ENCODE measurements at places on chromosomes 2 and 18. TPM values are rescaled to one million over a fixed set of nuclear protein-coding genes. Genes with fewer than 3 reads are reported as not detected.
A peak's percentile ranks its signal among the peaks of the same experiment; 100 is the strongest.

DNA sequence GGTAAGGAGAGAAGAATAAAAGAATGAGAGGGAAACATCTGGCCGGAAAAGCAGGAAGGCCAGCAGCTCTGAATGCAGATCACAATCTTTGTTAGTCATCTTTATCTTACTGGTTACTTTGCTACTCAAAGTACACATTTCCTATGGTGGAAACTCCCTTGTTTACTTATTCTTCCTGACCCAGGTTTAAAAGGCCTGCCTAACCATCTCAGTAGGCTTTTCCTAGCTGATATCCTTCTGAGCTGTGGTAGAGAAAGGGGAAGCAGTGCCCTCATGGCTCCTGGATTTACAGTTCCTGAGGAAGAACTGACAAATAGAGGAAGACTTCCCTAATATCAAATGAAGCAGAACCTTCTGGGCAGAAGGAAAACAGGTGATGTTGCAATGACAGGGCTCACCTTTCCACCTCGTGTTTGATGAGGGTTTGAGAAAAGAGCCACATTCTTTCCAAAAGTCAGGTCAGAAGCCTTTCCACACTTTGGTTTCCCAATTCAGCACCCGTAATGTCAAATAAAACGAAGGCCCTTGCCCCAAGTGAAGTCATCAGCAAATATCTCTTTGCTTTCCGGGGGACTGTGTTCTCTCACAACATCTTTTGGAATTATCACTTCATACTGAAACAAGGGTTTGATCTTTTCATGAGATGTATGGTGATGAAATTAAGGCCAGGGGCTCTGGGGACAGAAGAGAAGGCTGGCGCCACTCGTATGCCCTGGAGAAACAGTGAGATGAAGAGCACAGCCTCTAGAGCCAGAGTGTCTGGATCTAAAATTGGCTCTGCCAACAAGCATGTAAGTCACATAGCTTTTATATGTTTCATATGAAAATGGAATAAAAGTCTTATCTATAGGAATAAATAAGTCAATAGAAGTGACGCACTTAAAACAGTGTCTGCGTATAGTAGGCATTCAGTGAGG lies 26.7 kb upstream of the APOB start:
- DNase-seq, result peak; percentile 5

DNA sequence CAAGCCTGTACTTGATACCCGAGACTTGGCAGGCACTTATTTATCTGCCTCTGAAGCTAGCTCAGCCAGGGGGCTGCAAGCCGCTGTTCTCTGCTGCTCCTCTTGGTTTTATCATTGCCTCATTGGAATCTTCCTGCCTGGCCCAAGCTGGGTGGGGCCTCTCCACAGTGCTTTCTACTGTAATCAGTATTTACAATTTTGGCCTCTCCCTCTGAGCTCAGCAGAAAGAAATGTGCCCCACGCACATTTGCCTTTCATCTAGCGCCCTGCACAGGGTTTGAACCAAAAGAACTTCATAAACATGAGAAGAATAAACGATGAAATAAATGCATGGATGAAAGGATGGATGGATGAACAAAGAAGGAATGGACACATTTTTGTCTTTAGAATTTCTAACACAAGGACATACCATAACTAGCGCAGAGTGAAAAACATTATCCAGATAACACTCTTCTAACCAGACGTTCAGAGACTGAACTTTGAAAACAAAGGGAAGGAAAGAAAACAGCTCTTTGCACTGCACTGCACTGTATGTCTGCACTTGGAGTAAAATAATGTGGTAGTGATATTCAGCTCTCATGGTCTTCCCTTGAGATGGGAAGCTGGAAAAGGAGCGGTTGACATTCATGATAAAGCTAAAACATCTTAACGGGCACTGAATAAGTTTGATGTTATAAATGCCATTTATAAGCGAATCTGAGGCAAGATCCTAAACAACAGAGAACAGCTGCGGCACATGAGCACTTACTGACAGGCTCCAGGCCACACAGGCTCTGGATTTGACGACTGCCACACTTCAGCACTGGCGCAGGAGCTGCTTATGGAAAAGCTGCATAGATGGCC lies 86.8 kb upstream of the SP3 start:
- DNase-seq, result peak; percentile 91

DNA sequence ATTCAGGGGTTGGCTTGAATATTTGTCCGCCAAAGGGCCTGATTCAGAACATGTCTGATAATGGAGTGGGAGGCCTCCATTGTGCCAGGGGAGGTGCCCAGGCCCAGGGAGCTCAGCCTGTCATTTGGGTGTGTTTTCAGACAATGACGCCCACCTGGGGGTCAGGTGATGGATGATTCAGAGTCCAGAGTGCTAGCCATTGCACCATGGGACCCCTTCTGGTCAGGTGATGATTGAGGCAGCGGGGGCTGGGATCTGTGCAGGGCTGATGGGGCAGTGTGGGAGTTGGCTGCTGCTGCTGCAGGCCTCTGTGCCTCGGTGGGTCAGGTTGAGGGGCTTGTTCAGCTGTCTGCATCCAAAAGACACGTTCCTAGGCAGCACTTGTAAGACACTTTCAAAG lies 8.3 kb upstream of the ARHGEF4 start:
- DNase-seq, result no peak

GRCh38 chr2:217666338-217666737 lies 336.5 kb downstream of the TNS1 start:
- DNase-seq, result no peak

DNA sequence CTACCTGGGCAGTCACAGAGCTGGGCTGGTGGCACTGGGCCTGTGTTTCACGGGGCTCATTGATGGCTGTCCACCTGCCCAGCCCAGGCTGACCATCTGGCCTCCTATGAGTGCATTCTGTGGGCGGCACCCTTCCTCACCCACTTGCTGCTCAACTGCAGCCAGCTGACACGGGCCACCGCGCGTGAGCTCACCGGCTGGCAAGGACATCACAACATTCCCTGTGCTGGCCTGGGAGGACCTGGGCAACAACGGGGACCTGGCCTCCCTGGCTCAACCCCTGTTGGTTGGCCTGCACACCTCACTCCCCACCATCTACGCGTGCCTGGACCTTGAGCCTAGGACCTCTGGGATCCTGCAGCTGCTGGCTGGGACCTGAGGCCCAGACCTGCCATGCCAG lies 98.2 kb upstream of the DTNA start:
- DNase-seq, result no peak

DNA sequence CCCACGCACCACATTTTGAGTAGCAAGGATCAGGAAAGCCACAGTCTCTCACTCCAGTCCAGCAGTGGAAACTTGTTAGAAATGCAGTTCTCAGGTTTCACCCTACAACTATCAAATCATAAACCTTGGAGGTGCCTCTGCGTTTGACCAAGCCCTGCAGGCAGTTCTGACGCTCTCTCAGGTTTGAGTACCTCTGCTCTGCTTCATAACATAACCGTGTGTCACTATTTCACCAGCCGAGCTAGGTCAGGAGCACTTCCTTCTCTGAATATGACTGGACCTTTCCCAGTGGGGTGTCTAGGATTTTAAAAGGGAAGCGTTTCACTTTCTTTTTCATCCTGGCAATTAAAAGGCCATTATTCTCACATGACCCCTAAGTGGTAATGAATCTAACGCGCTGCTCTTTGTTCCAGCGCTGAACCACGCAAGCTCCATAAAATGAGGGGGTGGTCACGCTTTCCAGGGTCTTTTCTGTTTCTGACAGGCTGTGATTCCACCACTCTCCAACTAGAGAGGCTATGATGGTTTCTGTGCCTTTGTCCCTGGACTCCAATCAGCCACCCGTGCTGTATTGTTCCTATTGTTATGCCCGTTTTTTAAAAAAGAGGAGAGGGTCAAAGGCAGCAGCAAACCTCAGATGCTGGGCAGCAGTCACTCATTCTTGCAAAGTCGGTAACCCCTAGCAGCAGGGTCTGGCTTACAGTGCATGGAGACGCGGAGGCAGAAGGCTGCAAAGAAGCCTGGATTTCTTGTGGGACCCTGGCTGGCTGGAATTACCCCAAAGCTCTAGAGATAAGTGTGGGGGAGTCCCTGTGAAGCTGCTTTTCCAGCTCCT lies 75.2 kb upstream of the CTNNA2 start:
- DNase-seq, result no peak

DNA sequence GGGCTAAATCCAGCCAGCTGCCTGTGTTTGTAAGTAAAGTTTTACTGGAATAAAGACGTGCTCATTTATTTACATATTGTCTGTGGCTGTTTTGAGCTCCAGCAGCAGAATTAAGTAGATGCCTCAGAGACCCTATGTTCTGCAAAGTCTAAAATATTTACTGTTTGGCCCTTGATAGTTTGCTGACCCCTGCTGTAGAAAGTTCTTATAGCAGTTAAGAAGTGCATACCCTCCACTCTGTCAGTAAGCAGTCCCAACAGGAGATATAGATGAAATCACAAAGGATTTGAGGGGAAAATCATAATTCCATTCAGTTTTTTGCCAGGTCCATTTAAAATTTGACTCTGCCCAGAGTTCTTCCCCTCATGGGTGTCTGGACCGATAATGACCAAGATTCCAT lies 50.1 kb upstream of the ITM2C start:
- DNase-seq, result peak; percentile 35

- DNase-seq, result peak; percentile 84
Observed at GRCh38 chr2:71614976-71615766, 161.8 kb downstream of the DYSF start.

DNA sequence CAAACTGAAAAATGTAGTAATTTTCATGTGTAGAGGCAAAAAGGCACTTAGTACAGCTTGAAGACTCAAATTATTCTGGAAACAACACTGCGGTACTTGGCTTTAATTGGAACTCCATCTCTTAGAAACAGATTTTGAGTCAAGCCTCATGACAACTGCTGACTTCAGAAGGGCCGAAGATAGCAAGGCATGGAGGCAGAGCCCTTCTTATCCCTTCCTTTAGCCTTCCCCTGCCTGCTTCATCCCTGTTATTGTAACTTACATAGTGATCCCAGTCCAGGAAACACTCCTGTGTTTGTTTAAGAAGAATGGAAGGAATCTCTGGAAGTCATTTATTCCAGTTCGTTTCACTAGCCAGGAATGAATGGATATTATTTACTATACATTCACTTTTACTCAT lies 110.9 kb upstream of the FAM98A start:
- DNase-seq, result no peak

GRCh38 chr18:73879766-73880165 lies 267.9 kb downstream of the FBXO15 start:
- DNase-seq, result no peak

DNA sequence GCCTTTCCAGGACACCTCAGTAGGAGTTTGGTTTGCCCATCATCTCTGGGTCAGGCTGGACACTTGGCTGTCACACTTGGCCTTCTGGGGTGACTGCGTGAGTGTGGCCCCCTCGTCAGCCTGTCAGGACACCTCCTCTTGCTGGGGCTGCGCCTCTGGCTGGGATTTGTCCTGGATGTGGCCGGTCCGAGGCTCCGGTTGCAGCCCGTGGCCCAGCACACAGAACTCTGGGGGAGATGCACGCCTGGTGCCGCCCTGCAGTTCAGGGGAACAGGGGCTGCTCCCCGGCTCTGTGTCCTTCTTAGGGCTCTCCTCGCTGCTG lies 9.6 kb downstream of the PCARE start:
- no peak for DNase-seq

DNA sequence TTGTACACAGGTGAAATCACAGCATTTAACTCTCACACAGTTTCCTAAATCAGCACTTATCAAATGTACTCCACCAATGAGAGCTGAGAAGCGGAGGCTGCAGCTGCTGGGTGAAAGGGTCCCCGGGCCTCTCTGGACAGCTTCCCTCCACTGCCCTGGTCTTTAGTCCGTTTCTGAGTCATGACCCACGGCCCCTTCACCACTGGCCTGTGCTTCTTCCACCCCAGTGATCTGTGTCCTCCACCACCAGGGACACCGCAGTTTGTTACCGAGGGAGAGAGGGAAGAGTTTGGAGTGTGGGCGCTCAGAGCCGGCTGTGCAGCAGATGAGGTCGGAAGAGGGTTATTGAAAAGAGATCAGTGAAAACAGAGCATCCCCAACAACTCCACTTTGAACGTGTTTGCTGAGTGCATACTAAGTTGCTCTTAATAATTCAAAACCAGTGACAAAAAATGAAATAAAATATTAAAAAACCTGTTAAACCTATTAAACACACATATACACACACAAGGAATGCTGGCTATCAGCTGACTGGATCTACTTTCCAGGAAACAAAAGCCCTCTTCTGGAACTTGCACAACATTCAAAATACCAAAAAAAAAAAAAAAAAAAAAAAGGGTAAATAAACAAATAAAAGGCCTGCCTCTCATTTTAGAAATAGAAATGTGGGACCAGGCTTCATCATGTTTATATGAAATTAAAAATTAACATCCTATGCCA lies 54.1 kb downstream of the PXDN start:
- no peak for DNase-seq

- DNase-seq, result no peak
Observed at GRCh38 chr18:78768221-78768620, 211.4 kb upstream of the SALL3 start.

DNA sequence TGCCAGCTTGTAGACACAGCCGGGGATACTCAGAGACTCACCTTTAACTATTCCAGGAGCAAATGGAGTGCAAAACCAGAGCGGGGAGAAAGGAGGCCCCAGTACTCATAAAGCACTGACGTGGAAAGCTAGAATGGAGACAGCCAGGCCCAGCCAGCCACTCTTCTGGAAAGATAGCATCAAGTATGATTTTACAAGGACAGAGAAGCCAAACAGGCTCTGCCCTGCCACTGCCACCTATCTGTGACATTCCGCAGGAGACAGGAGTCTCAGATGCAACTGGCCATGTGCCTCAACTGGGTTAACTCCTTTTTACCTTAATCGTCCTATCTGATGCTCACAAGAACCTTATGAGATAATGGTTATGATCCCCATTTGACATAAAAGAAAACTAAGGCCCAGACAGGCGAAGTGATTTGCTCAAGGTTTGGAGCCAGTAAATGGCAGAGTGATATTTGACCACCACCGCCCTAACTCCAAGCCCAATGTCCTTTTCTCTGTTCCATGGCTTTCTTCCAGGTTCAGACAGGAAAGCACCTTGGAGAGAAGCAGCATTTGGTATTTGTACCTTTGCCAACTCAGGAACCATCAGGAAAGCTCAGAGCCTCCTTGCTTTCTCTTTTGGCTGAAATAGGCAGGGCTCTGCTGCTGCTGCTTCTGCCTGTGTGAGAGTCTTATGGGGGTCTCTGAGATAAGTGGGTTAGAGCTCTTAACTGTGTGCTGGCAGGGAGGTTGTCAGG lies 15.6 kb downstream of the KIF3C start:
- no peak for DNase-seq

Gene CCDC74A
- 3.7 TPM for total RNA-seq

Gene IL36RN
- not detected for total RNA-seq

Gene CPS1
- 0.45 TPM for total RNA-seq

Gene UGT1A1
- 73.0 TPM for total RNA-seq

Gene CPLX4
- total RNA-seq, result not detected

Gene RAB11FIP5
- 19.6 TPM for total RNA-seq

Gene RUFY4
- total RNA-seq, result not detected
